ENCODE measurements at places on chromosomes 4 and X. TPM values are rescaled to one million over a fixed set of nuclear protein-coding genes. Genes with fewer than 3 reads are reported as not detected.

Gene SPP1
- total RNA-seq = 3.9 TPM

Gene PAGE2
- not detected for total RNA-seq

Gene AADAT
- total RNA-seq = 5.3 TPM

Gene PAGE4
- total RNA-seq = not detected

Gene SLC34A2
- not detected for total RNA-seq

Gene TMEM150C
- 2.5 TPM for total RNA-seq

Gene IL13RA1
- 119 TPM for total RNA-seq

Gene HTRA3
- 1.3 TPM for total RNA-seq

- no peak for DNase-seq
Measured at GRCh38 chrX:154819771-154820341, 14.6 kb upstream of the MPP1 start.

- no peak for DNase-seq
Measured at GRCh38 chr4:13794819-13795565, 167.5 kb upstream of the BOD1L1 start.

DNA sequence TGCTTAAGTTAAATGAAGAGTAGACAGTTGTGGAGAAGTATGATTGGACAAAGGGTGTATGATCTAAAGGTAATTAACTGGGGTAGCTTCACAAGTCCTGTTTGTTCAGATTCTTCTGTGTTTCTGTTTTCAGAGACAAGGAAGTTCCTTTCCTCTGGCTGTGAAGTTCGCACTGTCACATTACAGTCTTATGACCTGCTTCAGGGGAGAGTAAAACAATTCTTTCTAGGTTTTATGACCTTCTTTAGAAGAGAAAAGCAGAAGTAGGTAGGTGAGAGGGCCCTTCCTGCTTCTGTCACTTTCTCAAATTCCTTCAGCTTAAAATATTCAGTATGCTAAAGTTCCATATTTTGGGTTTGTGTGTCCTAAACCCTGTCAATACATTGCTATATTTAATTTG is 211.9 kb downstream of the SOX3 start:
- DNase-seq = no peak

GRCh38 chr4:48499551-48500066 is 9.6 kb downstream of the ZAR1 start:
- no peak for DNase-seq

DNA sequence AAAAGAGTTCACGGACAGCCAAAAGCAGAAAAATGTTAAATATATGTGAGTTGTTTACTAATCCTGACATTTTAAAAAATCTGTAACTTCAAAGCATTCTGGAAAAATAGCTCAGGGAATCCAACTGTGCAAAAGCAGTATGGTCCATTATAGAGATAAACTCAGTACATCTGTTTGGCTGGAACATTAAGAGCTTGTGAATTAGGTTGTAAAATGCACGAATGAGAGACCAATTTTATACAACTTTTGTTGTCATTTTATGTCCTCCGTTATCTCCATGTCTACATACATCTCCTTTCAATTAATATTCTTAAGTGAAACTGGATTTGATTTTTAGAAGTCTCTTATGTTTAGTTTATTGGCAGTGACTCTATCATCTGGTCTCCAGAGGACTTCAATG is 367.0 kb upstream of the ATOH1 start:
- DNase-seq = no peak

GRCh38 chr4:146237092-146237491 is 22.8 kb downstream of the REELD1 start:
- DNase-seq = no peak

GRCh38 chr4:7657545-7658297 is 223.0 kb upstream of the PSAPL1 start:
- DNase-seq = no peak

DNA sequence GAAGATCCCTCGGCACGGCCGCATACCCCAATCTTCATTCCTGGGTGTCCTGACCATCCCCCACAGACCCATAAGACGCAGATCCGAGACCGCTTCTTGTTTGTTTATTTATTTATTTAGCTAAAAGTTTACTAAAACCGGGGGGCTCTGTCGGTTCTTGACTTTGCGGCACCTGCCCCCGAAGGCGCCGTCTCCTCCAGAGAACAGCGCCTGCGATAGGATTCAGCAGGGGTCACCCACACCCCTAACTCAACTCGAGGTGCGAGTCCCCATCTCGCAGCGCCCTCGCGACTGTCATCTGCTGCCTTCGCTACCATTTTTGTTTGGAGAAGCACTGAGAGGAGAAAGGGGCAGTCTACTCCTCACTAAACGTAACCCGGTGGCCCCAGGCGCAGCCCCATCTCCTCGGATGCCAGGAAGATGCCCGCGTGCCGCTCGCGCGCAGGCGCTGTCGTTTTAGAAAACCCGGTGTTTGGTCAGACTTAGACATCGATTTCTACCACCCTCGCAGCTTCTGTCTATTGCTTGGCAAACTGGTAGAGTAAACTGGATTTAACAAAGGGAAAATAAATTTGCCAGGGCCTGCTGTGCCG is 18.9 kb upstream of the GPR101 start:
- no peak for DNase-seq
